ENCODE measurements at places on chromosomes 16 and 17.

GRCh38 chr17:42891539-42892152 lies 9.0 kb upstream of the G6PC1 start:
- no peak for DNase-seq

- no peak for DNase-seq
These were observed 94.9 kb upstream of the GOT2 start for GRCh38 chr16:58828901-58829545.

DNA sequence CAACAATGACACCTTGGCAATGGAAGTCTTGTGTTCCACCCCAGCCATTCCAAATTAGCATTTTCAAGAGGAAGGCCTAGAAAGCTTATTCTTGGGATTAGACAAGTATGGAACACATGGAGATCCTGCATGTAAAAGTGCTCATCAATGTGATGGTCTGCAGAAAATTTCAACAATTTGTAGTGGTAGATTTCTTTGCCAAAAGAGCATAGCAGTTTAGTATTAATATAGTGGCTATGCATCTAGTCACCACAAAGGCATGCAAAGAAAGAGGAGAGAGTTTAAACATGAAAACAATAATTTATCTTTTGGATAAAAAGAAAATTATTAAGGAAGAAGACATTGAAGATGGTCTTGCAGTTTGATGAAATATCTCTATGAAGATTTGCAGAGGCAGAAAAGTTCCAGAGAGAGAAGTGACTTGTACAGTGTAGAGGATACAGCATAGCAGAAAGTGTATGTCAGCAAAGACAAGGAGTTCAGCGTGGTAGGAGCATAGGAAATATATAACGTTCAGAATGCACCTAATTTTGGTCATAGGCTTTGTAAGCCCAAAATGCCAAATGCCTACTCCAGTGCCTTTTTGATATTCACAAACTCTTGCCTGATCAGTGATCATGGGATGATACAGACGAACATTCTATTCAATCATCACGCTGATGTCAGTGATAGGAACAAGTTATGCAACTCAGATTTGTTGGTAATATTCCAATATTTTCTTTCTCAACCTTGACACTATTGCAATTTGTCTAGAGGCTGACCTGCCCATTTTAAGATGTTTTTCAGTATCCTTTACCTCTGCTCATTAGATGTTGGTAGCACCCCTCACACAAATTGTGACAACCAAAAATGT lies 727.9 kb upstream of the SOX9 start:
- DNase-seq: no peak

GRCh38 chr16:50802961-50803360 lies 61.1 kb downstream of the CYLD start:
- DNase-seq: no peak

- no peak for DNase-seq
These were observed 32.2 kb downstream of the RNF157 start for GRCh38 chr17:76208120-76208519.

DNA sequence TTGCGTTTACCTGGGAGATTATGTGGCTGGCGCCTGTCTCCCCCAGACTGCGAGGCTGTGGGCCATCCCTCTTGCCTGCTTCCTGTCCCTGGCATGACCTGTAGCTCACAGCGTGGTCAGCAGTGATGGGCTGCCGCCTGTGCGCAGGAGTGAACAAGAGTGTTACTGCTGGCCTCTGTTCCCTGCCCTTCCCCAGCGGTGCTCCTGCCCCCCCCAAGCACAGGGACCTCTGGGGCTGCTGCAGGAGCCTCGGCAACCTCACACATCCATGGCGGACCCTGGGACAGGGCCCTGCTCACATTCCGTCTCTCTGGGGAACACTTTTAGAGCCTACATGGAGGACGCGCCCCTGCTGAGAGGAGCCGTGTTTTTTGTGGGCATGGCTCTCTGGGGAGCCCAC lies 10.6 kb downstream of the TSC2 start:
- no peak for DNase-seq

- no peak for DNase-seq
These were observed 9.6 kb downstream of the MTHFSD start for GRCh38 chr16:86545481-86545880.

DNA sequence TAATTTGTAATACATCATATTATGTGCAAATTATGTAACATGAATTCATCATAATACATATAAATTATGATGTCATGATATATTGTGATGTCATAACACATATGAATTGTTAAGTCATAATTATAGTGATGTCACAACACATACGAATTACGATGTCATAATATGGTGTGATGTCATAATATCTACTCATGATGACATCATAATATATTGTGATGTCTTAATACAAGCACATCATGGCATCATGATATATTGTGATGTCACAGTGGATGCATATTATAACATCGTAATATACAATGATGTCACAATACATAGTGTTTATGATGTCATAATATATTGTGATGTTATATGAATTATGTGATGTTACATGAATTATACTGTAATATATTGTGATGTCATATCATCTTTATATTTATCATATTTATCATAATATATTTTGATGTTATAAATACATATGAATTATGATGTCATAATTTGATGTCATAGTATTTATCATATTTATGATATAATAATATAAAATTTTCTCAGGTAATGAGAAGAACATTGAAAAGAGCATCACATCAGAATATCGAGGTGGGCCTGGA lies 1793.0 kb downstream of the TP53TG3F start:
- DNase-seq: no peak

DNA sequence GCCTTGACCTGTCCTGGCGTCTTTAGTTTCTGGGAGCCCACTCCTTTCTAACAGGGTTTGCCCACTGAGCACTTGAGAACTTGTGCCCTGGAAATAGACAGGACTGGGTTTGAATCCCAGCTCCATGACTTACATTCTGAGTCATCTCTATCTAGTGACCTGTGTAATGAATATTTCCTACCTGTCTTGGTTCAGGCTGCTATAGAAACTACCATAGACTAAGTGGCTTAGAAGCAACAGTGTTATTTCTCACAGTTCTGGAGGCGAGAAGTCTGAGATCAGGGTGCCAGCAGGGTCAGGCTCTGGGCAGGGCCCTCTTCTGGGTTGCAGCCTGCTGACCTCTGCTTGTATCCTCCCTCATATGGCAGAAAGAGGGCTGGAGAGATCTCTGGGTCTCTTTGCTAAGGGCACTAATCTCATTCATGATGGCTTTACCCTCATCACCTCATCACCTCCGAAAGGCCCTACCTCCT lies 110.7 kb upstream of the DHX40 start:
- no peak for DNase-seq

- no peak for DNase-seq
These were observed 563 bp downstream of the ZACN start for GRCh38 chr17:76079535-76079955.

Measured in T-helper 2 cell treated with Interferon-gamma antibody and Interleukin-4, amounts not matched to agents 5 μg/mL and 100 μg/mL, for 36 hours (primary cell).